ENCODE measurements at places on chromosomes 13 and 19.

DNA sequence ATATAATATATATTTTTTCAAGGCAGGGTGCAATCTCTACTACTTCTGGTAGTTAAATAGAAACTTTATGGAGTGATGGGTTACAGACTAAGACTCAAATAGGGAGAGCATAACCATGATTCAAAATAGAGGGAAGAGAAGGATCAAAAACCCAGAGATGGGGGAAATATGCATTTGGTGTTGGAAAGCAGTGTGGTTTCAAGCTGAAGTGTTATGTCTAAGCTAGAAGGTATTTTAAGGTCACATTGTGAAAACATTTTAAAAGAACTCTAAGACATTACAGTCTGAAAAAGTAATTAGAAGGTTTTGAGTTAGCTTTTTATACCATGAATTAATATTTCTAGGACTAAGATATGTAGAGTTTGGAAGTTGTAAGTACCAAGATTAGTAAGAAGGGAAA, 2741.4 kb downstream of the PCDH9 start:
- no peak overlapping the region for H3K27ac ChIP-seq
- H3K36me3 ChIP-seq, result no peaks in the 10 kb centered on the region
- no peak overlapping the region for H3K4me3 ChIP-seq
- no peaks in the 10 kb centered on the region for H3K27me3 ChIP-seq
- H3K4me1 ChIP-seq, result no peaks in the 10 kb centered on the region
- DNase-seq, result no peak

DNA sequence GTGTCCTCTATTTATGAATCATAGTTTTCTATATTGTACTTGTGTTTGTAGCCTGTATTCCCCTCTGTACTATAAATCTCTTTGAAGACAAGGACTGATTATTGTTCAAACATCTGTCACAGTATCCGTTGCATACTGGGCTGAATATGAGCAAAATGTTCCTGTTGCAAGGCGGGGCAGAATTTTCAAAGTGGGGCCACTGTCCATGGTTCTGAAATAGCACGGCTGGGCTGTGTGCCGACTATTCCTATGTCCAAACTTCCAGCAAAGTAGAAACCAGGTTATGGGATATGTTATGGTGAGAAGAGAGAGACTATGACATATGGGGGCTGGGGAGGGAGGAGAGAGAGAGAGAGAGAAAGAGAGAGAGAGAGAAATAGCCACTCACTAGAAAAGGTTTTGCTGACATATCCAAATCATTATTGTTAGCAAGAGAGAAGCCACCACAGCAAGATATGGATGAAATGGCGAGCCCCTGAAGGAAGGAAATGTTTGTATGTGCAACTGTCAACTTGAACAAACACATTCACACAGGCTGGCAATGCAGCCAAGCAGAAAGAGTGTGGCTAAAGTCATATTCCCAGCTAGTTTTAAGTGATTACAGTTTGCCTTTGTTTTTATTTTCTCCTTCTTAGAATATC, 107.0 kb upstream of the GPR12 start:
- H3K36me3 ChIP-seq, result no peaks in the 10 kb centered on the region
- H3K4me1 ChIP-seq, result no peaks in the 10 kb centered on the region
- peaks cover 32% of the 10 kb centered on the region for H3K27me3 ChIP-seq
- no peak overlapping the region for H3K4me3 ChIP-seq
- no peak for DNase-seq

GRCh38 chr13:40993987-40994386, 25.1 kb downstream of the ELF1 start:
- peaks cover 44% of the 10 kb centered on the region for H3K4me1 ChIP-seq
- peak overlapping the region; percentile 49 for H3K4me3 ChIP-seq
- H3K27me3 ChIP-seq, result no peaks in the 10 kb centered on the region
- no peak for DNase-seq

DNA sequence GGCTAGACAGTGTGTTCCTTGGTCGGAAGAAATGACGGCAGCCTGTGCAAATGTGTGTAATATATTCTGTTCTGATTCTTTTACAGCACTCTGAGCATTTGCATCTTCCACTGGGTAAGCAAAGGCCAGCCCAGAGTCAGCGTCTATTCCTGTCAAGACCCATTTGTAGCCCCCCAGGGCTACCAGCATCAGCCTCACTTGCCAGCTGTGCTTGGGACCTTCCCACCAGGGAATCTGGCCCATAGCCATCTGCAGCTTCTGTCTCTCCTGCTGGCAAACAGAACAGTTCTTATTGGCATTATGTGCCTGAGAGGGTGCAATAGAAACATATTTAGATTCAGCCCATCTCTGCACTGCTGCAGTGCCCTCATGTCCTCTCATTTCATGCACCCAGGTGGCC, 6.0 kb upstream of the IGLON5 start:
- H3K27ac ChIP-seq, result no peak overlapping the region
- no peak for DNase-seq
- H3K27me3 ChIP-seq, result peaks cover 22% of the 10 kb centered on the region
- H3K36me3 ChIP-seq, result no peaks in the 10 kb centered on the region
- peaks cover 6% of the 10 kb centered on the region for H3K4me1 ChIP-seq
- H3K4me3 ChIP-seq, result no peak overlapping the region

DNA sequence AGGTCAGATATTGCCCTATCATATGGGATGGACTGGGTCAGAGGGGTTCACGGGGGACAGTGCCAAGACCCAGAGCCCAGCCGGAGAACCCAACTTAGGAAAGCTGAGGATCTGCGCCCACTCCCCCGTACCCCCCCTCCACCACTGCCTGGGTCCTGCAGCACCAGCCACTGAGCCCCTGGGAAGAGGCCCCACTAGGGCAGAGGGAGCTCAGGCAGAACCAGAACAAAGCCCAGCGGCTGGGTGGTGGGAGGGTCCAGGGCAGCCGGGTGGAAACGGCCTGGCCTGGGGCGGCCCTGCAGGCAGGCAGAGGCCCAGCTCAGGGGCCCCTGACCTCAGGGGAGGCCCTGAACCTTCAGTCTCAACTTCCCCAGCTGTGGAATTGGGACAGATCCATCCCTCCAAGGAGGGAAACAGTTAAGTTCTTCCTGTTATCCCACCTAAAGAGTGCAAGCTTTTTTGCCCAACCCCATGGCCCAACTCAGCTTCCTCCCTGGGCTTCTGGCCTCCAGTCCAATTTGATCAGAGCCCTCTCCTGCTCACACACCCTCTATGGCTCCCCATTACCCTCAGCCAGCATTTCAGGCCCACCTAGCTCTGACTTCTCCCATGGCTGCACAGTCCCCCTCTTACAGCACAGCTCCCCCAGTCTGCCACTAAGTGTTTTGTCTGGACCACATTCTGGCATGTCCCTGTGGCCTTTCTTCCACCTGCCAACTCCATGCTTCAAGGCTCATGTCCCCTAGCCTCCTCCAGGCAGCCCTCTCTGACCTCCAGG, 3.1 kb downstream of the NR2F6 start:
- peak overlapping the region; percentile 89 for H3K4me3 ChIP-seq
- no peaks in the 10 kb centered on the region for H3K27me3 ChIP-seq
- peak overlapping the region; percentile 69 for H3K27ac ChIP-seq
- DNase-seq, result no peak
- peaks cover 41% of the 10 kb centered on the region for H3K4me1 ChIP-seq
- H3K36me3 ChIP-seq, result peaks cover 7% of the 10 kb centered on the region

DNA sequence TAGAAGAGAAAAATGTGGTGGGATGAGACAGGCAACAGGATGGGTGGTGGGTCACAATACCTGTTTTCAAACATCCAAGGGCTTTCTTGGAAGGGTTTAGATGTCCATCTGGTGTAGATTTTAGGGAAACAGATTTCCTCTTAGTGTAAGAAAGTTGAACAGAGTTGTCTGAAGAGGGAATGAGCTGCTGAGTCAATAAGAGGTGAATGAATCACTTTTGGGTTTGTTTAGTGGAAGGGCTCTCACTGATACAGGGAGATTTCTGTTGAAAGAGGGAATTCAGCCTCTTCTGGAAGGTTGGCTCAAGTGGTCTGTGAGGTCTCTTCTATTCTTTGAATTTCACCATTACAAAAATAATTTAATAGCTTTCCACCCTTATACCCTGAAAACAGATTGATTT, 54.6 kb downstream of the LACC1 start:
- DNase-seq, result no peak
- H3K4me3 ChIP-seq, result no peak overlapping the region
- no peak overlapping the region for H3K27ac ChIP-seq
- H3K27me3 ChIP-seq, result peaks cover 4% of the 10 kb centered on the region
- peaks cover 4% of the 10 kb centered on the region for H3K4me1 ChIP-seq
- no peaks in the 10 kb centered on the region for H3K36me3 ChIP-seq

- no peak overlapping the region for H3K4me3 ChIP-seq
- no peak overlapping the region for H3K27ac ChIP-seq
- no peaks in the 10 kb centered on the region for H3K4me1 ChIP-seq
- no peak for DNase-seq
- peaks cover 26% of the 10 kb centered on the region for H3K36me3 ChIP-seq
Measured at GRCh38 chr19:32459204-32459865, 53.8 kb downstream of the DPY19L3 start.

DNA sequence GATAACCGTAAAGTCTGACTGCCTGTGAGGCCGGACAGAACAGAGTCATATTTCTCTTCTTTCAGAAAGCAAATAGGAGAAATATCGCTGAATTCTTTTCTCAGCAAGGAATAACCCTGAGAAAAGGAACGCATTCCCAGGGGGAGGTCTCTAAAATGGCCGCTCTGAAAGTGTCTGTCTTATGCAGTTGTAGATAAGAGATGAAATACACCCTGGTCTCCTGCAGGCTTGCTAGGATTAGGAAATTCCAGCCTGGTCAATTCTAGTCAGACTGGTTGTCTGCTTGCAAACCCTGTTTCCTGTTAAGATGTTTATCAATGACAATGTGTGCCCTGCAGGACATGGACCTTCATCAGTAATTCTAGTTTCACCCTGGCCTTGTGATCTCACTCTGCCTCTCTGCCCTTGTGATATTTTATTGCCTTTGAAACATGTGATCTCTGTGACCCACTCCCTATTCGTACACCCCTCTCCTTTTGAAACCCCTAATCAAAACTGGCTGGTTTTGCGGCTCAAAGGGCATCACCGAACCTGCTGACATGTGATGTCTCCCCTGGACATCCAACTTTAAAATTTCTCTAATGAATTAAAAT, 934.8 kb upstream of the SPRY2 start:
- no peaks in the 10 kb centered on the region for H3K27me3 ChIP-seq
- H3K4me1 ChIP-seq, result no peaks in the 10 kb centered on the region
- DNase-seq, result no peak
- no peak overlapping the region for H3K27ac ChIP-seq
- H3K4me3 ChIP-seq, result no peak overlapping the region

GRCh38 chr19:2973229-2973628, 4.1 kb upstream of the TLE6 start:
- no peak for DNase-seq
- H3K36me3 ChIP-seq, result no peaks in the 10 kb centered on the region
- H3K4me3 ChIP-seq, result no peak overlapping the region
- peaks cover 12% of the 10 kb centered on the region for H3K27me3 ChIP-seq

- H3K36me3 ChIP-seq, result peaks cover 9% of the 10 kb centered on the region
- no peak overlapping the region for H3K4me3 ChIP-seq
- no peak overlapping the region for H3K27ac ChIP-seq
- no peaks in the 10 kb centered on the region for H3K27me3 ChIP-seq
- no peaks in the 10 kb centered on the region for H3K4me1 ChIP-seq
Measured at GRCh38 chr13:51919531-51919930, 57.8 kb downstream of the CCDC70 start.

DNA sequence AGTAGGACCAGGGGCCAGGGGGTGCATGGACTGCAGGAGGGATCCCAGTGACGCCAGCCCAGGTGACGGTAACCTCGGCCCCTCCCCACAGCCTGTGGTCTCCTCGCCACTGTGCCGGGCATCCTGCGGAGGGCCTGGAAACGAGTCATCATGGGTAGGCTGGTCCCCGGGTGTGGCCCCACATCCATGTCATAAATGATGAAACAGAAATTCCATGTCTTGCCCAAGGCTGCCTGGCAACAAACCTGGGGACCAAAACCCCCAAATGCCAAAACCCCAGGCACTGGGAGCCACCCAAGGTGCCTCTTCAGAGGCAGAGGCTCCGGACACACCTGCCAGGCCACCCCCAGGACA, 20.9 kb downstream of the MAP2K2 start:
- H3K4me1 ChIP-seq, result no peaks in the 10 kb centered on the region
- peaks cover 23% of the 10 kb centered on the region for H3K36me3 ChIP-seq
- H3K4me3 ChIP-seq, result no peak overlapping the region
- no peak for DNase-seq
- H3K27me3 ChIP-seq, result no peaks in the 10 kb centered on the region

DNA sequence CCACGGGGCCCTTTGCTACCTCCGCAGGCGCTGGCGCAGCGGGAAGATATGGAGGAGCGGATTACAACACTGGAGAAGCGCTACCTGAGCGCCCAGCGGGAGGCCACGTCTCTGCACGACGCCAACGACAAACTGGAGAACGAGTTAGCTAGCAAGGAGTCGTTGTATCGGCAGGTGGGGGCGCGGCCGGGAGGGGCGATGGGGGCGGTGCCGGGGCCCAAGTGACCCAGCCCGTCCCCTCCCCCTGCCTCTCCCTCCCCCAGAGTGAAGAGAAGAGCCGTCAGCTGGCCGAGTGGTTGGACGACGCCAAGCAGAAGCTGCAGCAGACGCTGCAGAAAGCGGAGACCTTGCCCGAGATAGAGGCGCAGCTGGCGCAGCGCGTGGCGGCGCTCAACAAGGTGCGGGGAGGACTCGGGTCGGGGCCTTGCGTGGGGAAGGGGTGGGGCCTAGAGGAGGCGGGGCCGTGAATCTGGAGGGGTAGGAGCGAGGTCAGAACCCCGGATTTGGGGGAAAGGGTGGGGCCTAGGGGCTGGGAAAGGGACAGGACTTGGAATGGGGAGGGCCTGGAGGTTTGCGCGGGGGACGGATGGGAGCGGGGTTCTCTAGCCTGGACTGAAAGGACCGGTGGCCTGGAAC, 13.7 kb downstream of the PPFIA3 start:
- DNase-seq, result no peak
- no peaks in the 10 kb centered on the region for H3K27me3 ChIP-seq
- peaks cover 18% of the 10 kb centered on the region for H3K4me1 ChIP-seq
- H3K36me3 ChIP-seq, result peaks cover 1% of the 10 kb centered on the region

- no peak for DNase-seq
- H3K4me3 ChIP-seq, result no peak overlapping the region
- H3K4me1 ChIP-seq, result peaks cover 37% of the 10 kb centered on the region
- peaks cover 26% of the 10 kb centered on the region for H3K36me3 ChIP-seq
- no peak overlapping the region for H3K27ac ChIP-seq
Measured at GRCh38 chr13:93338906-93339305, 112.3 kb downstream of the GPC6 start.

GRCh38 chr19:44657211-44657921, 13.7 kb downstream of the PVR start:
- H3K4me3 ChIP-seq, result no peak overlapping the region
- peak; percentile 56 for DNase-seq
- H3K4me1 ChIP-seq, result no peaks in the 10 kb centered on the region

All from mesothelial cell of epicardium (in vitro differentiated cells).